ENCODE measurements at places on chromosomes 5 and 9.

DNA sequence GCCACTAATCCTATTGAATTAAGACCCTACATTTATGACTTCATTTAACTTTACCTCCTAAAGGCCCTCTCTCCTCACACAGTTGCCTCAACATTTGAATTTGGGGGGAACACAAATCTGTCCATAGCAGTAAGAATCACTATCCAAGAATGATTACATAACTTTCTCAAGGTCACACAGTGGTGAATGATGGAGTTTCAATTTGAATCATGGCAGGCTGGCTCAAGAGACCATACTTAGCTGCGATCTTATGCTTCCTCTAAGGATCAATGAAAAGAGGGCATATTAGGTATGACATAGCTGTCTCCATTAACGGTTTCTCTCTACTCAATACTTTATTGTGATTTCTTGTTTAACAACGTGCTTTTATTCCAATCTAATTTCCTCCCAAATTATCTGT is 44.1 kb upstream of the PDE4D start:
- DNase-seq: no peak

DNA sequence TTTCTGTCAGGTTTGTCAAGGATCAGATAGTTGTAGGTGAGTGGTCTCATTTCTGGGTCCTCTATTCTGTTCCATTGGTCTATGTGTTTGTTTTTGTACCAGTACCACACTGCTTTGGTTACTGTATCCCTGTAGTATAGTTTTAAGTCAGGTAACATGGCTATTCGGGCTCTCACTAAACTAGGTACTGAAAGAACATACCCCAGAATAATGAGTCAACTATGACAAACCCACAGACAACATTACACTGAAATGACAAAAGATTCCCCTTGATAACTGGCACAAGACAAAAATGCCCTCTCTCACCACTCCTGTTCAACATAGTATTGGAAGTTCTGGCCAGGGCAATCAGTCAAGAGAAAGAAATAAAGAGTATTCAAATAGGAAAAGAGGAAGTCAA is 535.3 kb upstream of the CYLC2 start:
- DNase-seq: peak; percentile 8

- DNase-seq: peak; percentile 64
Measured at GRCh38 chr5:66757219-66757833, 161.1 kb downstream of the MAST4 start.

DNA sequence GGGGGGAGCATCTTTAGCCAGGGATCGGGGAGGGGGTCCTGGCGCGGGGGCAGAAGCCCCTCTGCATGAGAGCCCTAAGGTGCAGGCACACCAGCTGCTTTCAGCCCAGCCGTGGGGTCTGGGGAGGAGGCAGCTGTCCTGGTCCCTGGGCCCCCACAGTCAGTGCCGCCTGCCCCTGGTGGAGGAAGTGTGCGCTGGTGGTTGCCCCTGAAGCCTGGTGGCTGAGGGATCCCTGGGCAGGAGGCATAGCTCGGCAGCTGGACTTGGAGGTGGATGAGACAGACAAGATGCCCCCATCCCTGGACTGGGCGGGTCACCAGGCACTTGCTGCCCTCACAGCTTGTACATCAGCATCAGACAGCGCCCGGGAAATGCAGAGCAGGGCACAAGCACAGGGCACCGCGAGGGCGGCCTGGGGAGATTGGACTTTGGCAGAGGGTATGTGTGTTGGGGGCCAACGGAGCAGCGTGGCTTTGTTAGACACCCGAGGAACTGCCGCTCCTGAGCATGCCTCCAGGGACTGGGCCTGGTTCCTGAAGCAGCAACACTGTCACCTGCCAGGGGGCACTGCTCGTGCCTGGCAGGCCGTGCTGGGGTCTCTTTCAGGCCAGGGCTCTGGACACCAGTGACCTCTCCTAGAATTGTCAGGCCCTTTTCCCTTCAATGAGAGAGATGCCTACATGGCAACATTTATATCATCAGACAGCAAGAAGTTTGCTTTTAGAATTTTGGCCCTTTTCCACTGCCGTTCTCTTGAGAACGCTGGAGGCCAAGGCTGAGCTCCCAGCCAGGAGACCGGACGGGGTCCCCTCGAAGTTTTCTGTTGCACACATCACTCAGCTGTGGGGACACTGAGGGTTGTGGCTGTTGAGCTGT is 41.9 kb upstream of the CTSL start:
- DNase-seq: no peak

- no peak for DNase-seq
Measured at GRCh38 chr5:151890299-151890698, 34.4 kb downstream of the GLRA1 start.

All from RKO (cell line).